Body of pancreas (tissue), 4 donors: ENCODE measurements at places on chromosomes 4 and X. TPM values are rescaled to one million over a fixed set of nuclear protein-coding genes. Genes with fewer than 3 reads are reported as not detected.

DNA sequence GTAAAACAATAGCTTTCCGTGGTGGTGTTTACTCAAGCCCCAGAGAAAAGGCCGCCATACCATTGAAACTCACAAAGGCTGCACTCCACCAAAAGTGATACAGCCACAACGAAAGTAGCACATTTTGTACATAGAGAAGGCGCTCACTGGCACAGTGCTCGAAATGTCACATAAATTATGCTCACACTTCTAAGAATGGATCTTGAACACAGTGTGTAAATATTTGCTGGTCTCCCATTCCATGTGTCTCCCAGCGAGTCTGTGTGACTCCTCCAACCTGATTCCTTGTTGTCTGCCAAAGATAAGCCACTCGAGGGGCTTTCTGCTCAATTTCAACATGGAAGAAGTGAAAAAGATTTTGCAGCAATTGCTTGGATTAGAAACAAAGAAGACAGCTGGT lies 234.0 kb upstream of the VCX3A start:
- DNase-seq = no peak

- no peak for DNase-seq
Observed at GRCh38 chrX:119537487-119537886, 27.7 kb downstream of the STEEP1 start.

DNA sequence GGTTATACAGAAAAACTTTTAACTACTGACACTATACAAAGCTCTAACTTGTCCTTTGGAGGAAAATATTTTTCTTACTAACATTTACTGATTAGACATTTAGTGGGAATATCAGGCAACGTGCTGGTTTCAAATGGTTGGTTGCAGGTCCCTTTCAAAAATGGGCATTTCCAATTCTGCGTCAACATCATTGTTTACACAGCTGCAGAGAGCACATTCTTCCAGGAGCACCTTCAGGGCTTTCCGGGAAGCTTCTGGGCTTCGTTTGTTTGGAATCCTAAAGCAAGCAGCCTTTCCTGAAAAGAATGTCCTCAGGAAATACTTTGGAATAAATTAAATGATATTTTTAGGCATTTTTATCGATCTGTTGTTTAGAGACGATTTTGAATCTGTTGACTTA lies 289.7 kb downstream of the TRIML1 start:
- DNase-seq = peak; percentile 40

- DNase-seq = no peak
Observed at GRCh38 chrX:23964191-23964590, 56.4 kb downstream of the CXorf58 start.

GRCh38 chr4:113952452-113953029 lies 26.9 kb downstream of the ARSJ start:
- DNase-seq = peak; percentile 13

- DNase-seq = no peak
Observed at GRCh38 chr4:70614184-70614555, 14.4 kb upstream of the ENAM start.

DNA sequence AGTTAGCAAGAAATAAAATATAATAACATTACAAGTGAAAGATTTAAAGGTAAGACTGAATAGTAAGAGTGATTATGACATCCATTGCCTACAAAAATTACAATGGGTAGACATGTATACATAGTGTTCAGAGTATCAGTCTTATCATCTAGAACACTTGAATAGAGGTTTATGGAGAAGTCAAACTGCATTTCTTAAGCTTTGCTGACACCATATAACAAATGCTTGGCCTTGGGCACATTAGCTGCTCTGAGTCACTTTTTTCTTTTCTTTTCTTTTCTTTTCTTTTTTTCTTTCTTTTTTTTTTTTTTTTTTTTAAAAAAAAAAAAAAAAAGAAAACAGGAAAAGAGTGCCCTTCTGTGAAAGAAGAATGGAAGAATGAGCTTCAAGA lies 220.0 kb downstream of the SPCS3 start:
- DNase-seq = no peak

DNA sequence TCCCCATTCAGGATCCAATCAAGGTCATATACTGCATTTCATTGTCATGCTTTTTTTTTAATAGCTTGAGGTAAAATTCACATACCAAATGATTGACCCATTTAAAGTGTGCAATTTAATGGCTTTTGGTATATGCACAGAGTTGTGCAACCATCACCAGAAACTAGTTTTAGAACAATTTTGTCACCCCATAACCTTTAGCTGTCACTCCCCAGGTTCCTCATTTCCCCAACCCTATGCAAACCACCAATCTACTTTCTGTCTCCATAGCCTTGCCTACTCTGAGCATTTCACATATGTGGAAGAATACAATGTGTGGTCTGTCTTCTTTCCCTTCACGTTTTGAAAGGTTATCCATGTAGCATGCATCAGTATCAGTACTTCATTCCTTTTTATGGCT lies 1.4 kb upstream of the SMAD1 start:
- DNase-seq = no peak

DNA sequence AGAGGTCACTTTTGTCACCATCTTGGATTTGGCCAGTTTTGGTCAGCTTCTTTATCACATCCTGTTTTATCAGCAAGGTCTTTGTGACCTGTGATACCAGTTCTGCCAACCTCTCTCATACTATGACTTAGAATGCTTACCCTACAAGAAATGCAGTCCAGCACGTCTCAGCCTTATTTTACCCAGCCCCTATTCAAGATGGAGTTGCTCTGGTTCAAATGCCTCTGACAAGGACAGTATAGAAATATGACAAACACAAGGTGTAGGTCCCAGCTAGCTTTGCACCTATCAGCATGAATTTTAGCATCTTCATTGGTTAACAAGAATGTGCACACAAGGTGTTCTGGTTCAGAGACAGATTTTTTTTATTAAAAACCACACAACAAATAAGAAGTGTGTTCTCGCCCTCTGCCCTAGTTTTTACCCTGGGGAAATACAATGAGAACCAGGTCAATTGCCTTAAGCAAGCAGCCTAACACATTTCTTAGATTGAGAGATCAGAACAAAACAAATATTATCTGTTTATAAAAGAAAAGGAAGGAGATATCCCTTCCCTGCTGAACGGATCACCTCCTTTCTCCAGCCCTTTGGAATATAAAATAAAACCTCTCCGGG lies 962.3 kb upstream of the PRKX start:
- no peak for DNase-seq

DNA sequence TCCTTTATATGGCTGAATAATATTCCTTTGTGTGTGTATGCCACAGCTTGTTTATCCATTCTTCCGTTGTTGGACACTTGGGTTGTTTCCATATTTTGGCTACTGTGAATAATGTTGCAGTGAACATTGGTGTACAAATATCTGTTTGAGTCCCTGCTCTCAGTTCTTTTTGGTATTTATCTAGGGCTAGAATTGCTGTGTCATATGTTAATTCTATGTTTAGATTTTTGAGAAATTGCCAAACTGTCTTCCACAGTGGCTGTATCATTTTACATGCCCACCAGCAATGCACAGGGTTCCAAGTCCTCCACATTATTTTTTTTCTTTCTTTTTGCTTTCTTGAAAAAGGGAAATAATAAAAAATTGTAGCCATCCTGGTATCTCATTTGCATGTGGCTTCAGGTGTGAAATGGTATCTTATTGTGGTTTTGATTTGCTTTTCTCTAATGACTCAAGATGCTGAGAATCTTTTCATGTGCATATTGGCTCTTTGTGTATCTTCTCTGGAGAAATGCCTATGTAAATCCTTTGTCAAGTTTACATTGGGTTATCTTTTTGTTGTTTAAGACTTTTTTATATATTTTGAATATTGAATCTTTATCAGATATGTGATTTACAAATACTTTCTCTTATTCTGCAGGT lies 129.7 kb downstream of the RAPGEF2 start:
- no peak for DNase-seq

DNA sequence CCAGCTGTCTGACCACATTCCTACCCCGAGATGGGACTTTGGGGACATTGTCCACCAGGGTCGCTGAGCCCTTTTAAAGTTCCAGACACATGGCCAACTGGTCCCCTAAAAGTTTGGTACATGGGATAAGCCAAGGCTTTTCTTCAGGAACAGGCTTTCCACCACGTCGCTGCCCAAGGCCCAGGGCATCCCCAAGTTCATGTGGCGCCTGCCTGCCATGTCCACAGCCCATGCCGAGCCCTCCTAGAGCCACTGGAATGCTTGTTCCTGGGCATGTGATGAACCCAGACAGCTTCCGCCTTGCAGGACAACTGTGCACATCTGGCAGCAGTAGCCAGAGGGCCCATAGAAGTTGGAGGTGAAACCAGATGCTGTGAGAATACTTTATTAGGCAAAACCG lies 41.3 kb downstream of the FRG1 start:
- no peak for DNase-seq

DNA sequence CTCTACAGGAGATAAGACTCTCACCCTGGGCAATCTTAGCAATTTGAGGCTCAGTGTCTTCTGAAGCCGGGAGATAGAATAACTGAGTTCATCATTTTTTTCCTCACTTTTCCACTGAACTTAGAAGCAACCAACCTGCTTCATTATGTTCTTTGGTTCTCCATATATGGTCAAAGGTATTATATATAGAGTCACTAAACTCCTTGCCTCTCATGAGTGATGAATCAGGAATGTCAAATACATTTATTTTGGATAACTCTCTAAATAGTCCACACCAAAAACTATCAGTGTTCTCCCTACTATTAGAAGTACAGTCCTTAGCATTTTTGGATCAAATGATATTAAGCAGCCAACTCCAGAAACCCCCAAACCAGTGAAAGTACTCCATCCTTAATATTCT lies 421.5 kb upstream of the EPHA5 start:
- no peak for DNase-seq

DNA sequence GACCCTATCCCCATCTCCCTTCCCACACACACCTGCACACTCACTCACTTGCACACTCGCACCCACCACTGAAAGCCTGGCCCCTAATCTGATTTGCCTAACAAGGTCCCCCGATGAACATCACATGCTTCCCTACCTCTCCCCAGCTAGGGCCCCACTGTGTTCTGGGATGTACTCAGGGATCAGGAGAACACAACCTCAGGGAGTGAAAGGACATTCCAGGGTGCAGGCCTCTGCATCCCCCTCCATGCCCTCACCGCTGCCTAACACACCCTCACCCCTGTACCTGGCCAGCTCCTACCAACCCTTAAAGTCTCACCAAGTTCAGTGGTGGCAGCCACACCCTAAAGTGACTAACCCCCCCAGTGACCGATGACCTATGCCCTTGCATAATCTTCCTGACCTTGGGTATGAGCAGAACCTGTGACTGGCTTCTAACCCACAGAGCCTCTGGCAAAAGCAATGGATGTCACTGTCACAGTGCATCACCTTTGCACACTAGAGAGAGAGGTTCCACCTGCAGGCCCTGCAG lies 2.4 kb upstream of the AFAP1 start:
- DNase-seq = no peak

DNA sequence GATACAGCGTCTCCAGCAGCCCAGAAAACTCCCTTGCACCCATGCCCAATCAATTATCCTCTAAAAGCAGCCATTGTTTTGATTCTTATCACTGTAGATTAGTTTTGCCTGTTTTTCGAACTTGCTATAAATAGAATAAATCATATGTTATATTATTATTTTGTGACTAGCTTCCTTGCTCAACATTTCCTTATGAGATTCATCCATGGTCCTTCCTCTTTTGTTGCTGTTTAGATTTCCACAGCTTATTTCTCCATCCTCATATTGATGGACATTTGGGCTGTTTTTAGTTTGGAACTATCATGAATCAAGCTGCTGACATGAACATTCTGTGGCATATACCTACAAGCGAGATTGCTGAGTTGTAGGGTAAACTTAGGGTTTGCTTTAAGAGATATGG lies 595.3 kb downstream of the BCOR start:
- no peak for DNase-seq

GRCh38 chrX:9462456-9462855 lies 2.4 kb upstream of the TBL1X start:
- DNase-seq = no peak

DNA sequence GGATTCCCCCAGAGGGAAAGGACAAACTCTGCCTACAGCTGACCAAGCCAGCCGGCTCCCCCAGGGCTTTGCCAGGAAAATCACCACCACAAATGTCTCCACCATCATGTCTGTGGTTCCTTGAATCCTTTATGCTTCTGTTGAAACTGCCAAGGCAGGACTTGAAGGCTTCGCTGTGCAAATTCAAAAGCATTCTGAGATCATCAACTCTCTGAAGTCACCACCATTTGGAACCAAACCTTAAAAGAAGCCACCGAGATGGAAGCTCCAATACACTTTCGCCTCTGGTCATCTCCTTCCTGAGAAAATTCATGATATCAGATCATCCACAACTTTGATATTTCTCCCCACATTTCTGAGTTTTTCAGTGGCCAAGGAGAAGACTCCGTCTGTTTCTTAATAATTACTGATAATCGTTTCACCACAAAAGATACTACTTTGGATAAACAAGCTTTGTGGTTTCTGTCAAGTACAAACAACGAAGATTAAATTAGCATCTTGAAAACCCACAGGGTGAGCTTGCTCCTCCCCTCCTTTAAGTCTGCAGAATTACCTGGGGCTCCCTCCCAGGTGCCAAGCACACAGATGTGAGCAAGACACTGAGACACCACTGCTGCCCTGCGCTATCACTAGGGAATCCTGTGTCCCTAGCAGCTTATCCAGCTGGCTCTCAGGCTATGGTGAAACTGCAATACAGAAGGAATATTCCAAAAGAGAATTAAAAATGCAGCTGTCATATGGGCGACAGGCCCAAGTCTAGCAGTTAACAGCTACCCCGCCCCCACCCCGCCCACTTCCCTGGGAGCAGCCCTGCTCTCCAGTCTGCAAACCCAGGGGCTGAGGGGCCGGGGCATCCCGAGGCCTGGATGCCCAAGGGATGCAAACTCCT lies 125.0 kb upstream of the TBL1X start:
- DNase-seq = no peak

GRCh38 chr4:184732126-184732525 lies 1.8 kb downstream of the CENPU start:
- no peak for DNase-seq

GRCh38 chr4:143587703-143588102 lies 74.2 kb downstream of the SMARCA5 start:
- no peak for DNase-seq

- peak; percentile 29 for DNase-seq
Observed at GRCh38 chr4:54229631-54230483, 764 bp downstream of the PDGFRA start.

GRCh38 chr4:172813359-172813923 lies 355.2 kb upstream of the GALNT7 start:
- no peak for DNase-seq

DNA sequence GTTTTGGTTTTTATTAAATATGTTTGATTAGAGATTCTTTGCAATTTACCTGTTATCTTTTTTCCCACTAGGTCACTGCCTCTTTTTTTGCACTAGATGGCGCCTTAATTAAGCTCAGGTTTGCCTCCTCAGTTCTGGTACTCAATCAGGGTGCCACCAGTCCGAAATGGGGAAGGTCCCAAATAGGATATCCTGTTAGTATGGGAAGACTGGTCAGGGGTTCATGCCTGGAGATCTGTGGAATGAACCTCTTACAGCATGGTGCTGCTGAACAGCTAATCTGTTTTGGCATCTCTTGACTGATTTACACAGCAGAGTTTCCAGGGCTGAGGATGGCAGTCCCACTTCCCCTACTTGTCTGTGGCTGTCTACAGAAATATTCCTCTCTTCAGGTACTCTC lies 24.2 kb upstream of the VSIG1 start:
- DNase-seq = no peak

TIMM8A gene
- total RNA-seq = 5.3 TPM

NR3C2 gene
- total RNA-seq = 14.8 TPM

MAGEB1 gene
- total RNA-seq = not detected

HMX1 gene
- total RNA-seq = not detected

RPA4 gene
- 0.99 TPM for total RNA-seq
